ENCODE measurements at places on chromosomes 2 and 18. TPM values are rescaled to one million over a fixed set of nuclear protein-coding genes. Genes with fewer than 3 reads are reported as not detected.

CFC1 gene
- total RNA-seq, result not detected

AOX1 gene
- 15.7 TPM for total RNA-seq

ASXL3 gene
- under 0.01 TPM for total RNA-seq

PLEKHM3 gene
- 8.1 TPM for total RNA-seq

CYP1B1 gene
- total RNA-seq, result 36.7 TPM

TNS1 gene
- 2.0 TPM for total RNA-seq

CTNNA2 gene
- not detected for total RNA-seq

OTOS gene
- not detected for total RNA-seq

DNA sequence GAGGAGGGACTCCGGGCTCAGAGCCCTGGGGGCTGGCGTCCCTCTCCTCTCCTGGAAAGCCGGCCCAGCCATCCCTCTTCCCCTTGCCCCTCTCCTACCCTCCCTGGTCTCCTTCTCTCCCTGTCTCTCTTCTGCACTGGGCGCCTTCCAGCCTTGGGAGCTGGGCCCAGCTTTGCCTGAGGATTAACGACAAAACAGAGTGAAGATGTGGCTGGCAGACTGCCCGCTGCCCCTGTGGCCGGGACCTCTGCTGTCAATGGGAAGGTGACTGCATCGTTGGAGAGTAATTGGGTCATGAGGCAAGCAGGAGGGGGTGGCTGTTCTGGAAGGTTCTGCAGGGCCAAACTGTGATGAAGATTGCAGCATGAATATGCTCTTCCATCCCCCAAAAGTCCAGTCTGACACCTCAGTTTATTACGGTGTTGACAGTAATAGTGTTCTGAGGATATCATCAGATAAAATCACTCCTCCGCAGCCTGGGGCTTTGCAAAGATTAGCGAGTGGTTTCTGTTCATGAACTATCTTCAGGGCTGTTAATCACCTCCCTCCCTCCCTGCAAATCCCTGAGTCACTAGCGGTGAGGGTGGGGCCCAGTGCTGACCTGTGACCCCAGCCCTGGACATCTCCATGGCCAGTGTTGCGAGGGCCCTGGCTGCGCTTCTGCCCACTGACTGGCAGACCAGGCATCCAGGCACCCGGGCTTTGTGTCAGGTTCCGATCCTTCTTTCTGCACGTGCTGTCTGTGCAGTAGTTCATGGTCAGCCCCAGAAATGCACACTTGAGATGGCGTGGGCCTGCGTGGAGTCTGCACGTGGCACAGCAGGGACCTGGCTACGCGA, 23.0 kb downstream of the RTP5 start:
- no peak for DNase-seq

DNA sequence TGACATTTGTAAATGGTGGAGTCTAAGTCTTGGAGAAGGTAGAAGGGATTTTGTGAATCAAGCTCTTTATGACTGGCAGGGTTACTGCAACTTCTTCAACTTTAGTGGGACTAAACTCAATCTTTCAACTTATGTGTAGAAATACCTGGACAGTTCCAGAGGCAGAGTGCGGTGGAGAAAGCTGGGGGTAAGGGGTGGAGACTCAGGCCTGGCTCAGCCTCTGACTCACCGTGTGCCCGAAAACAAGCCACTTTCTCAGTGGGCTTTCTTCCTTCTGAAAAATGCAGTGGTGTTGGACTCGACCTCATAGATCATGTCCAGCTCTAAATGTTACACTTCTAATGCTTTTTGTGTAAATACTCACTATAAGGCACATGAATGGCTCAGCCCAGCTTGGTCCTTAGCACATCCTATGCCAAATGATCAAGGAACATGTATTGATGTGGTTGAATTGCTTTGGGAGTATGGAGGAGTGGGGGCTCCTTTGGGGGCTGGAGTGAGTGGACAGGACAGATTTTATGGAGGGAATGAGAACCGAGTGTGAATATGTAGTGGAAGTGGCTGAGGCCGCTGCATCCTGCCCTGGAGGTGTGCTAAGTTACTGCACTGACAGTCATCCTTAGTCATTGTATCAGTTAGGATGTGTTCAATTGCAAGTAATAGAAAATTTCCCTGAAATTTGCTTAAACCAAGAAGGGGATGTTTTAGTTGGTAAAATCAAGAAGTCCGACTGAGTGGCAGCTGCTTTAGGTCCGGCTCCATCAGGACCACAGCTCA, 32.2 kb upstream of the IGFBP5 start:
- peak; percentile 38 for DNase-seq

DNA sequence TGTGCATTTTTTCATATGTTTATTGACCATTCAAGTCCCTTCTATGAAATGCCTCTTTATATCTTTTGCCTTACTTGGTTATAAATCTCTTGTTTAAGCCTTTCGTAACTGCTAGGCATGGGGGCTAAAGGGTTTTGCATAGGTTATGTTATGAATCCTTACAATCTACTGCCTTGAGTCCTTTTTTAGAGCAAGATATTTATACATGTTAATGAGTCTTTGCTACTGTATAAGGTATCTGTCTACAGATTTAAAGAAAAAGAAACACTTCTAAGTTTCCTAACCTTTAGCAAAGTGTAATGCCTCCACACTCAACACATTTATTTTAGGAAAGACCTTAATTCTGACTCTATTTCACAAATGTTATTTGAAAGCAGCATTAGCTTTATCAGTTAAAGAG, 43.6 kb upstream of the XPO1 start:
- no peak for DNase-seq

DNA sequence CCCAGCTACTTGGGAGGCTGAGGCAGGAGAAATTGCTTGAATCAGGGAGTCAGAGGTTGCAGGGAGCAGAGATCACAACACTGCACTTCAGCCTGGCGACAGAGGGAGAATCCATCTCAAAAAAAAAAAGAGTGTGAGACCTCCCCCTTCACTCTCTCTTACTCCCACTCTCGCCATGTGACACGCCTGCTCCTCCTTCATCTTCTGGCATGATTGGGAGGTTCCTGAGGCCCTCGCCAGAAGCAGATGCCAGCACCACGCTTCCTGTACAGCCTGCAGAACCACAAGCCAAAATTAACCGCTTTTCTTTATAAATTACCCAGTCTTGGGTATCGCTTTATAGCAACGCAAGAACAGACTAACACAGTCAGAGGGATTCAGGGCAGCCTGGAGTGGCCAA, 66.3 kb upstream of the CREB1 start:
- no peak for DNase-seq

DNA sequence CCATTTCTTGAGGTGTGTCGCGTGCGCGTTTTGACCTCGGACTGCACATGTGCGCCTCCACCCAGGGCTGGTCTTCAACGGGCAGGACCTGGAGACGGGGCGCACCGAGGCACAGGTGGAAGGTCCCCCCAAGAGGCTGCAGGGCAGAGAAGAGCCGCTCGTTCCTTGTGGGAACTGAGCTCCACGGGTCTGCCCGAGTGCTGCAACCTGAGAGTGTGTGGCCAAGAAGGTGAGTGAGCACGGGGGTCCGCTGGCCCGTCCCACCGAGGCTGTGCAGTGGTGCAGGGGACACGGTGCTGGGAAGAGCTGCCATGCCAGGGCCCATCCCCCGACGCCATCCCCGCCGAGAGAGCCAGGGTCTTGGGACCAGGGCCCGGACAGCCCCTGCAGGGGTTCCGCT, 268.3 kb downstream of the GALR1 start:
- no peak for DNase-seq

- peak; percentile 54 for DNase-seq
Observed at GRCh38 chr2:163717515-163717914, 18.3 kb downstream of the FIGN start.
